ENCODE measurements at places on chromosomes 2 and 18. TPM values are rescaled to one million over a fixed set of nuclear protein-coding genes. Genes with fewer than 3 reads are reported as not detected.

- no peak for DNase-seq
Measured at GRCh38 chr18:79870301-79871025, 72.7 kb downstream of the KCNG2 start.

GRCh38 chr2:102044967-102045489 is 53.3 kb downstream of the IL1R2 start:
- no peak for DNase-seq

DNA sequence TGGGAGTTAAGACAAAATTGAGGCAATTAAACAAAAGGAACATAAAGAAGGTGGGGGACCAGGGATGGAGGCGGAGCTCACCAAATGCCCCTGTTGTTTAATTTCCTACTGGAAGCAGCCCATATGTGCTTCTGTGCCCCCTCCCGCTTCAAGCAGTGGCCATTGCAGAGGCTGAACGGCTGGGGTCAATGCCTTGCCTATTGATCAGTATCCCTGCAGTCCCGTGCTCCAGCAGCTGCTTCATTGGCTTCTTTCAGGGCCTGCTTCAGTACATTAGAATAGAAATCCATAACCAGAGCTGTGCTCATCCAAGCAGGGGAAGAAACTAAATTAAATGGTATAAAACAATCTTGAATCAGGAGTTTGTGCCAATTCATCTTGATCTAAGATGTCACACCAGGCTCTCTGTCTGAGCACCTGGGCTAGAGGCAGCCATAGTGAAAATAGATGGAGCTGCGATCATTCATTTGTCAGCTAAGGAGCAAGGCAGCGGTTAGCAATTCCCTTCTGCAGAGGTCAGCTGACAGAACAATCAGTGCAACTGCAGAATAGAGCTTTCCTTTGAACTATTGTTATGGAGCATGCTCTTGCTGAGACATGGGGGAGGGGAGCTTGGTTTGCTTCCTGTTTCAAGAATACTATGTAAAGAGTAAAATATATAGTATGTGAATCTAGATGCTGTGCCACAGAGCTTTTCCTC is 222.4 kb downstream of the WDR7 start:
- no peak for DNase-seq

- no peak for DNase-seq
Measured at GRCh38 chr2:165682546-165682945, 111.5 kb downstream of the GALNT3 start.

- no peak for DNase-seq
Measured at GRCh38 chr2:167264380-167264779, 376.1 kb downstream of the XIRP2 start.

GRCh38 chr2:230097424-230097823 is 28.7 kb upstream of the SLC16A14 start:
- DNase-seq = no peak

GRCh38 chr2:68878753-68879152 is 7.6 kb upstream of the BMP10 start:
- no peak for DNase-seq

DNA sequence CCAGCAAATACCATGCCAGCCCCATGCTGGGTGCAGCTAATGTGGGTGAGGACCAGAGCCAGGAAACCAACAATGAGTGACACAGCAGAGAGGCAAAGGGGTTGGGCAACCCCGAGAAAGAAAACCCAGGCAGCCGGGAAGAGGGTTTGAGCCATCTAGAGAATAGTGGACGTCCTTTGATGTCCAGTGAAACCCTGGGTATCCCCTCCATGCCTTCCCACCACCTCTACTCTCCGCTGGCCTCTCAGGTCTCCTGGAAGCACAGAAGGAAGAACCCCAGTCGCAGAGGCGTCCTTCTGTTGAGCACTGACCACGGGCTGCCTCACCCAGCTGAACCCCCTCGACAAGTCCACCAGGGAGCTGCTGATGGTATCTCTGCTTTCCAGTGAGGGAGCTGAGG is 657.4 kb upstream of the ID2 start:
- DNase-seq = no peak

- DNase-seq = no peak
Measured at GRCh38 chr18:11005528-11005927, 143.8 kb downstream of the PIEZO2 start.

- no peak for DNase-seq
Measured at GRCh38 chr18:78130232-78131195, 849.1 kb upstream of the SALL3 start.

DNA sequence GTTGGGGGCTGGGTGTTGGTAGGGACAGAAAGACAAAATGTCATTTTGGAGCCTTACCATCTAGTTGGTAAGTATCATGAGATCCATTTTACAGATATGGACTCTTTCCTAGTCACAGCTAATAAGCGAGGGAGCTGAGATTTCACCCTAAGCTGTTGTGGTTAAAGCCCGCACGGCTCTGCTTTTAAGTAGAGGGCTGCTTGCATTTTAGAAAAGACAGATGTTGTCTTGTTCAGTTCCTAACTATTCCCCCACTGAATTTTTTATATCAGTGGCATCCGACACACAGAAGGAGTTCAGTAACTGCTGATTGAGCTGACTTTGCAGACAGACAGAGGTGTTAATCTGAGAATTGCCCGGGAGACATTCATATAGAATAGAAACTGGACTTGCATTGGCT is 3.7 kb downstream of the QPCT start:
- DNase-seq = no peak

DNA sequence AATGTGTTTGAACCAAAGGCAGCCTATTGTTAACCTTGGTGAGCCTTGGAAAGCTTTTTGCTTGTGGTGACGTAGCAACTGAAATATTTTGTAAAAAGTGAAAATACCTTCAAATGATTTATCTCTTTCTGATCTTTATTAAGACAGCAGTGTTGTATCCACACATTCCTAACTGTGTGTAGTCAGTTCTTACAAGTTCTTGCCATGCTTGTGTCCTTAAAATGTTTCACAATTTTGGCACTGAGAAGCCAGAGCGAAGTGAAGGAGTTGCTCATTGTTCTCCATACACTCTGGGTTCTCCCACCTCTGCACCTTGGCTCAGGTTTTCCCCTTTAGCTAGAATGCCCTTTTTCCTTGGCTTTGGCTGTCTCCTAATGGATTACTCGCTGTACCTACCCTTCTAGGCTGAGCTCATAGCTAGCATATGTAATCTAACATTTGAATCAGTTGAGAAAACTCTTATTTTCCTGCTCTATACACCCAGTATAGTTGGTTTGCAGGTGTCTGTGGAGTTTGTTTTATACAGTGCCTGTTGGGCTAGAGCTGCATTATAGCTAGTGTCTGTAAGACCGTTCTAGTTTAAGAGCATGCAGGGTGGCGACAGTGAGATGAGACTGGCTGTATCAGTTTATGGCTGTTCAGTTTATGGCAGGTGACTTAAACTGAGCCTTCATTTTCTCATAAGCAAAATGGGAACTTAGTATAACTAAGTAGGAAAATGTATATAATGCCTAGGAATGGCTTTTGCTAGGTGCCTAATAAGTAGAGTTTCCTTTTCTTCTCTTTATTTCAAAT is 45.5 kb downstream of the FMNL2 start:
- no peak for DNase-seq

DNA sequence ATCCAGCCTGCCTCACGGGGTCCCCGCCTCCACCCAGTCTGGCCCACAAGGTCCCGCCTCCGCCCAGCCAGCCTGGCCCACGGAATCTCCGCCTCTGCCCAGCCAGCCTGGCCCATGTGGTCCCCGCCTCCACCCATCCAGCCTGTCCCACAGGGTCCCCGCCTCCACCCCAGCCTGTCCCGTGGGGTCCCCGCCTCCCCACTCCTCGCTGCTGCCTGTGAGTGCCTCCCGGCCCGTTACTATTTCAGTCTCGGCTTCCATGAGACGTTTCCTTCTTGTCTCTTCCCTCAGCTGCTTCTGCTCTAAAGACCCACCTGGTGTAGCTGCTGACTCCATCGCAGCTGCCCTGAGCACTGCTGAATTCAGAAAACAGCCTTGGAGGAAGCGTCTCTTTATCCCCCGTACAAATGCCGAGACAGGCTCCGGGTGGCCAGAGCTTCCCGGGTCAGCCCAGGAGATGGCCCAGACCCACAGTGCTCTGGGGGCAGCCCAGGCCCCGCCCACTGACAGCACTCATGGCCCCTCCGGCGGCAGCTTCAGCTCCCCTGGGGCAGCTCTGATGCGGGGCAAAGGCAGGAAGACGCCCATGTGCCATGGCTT is 69.8 kb downstream of the NFATC1 start:
- no peak for DNase-seq

DNA sequence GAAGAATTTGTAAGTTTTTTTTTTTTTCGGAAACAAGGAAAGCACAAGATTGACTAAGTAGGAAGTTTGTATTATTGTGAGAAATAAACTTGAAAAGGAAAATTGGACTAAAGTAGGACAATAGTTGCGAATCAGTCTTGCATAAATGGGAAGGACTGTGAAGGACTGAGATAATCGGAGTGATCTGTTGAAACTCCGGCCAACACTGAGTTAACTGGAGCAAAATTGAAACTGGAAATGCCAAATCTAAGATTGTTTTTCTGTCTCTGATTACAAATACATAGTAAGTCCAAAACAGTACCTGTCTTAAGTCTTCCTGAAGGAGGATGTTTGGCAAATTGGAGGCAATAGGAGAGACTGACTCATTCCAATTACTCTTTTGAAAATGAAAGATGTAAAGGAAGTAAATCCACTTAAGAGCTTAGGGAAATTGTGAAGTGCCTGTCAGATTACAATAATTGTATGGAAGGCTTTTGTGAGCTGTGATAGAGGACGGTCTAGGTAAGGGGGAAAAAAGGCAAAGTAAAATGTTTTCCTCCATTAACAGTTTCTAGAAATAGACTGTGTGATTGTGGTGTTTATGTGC is 204.9 kb upstream of the CYRIA start:
- DNase-seq = no peak

GRCh38 chr2:64202206-64202845 is 58.1 kb upstream of the PELI1 start:
- DNase-seq = no peak

GRCh38 chr2:237042101-237042500 is 43.6 kb upstream of the COPS8 start:
- DNase-seq = no peak

DNA sequence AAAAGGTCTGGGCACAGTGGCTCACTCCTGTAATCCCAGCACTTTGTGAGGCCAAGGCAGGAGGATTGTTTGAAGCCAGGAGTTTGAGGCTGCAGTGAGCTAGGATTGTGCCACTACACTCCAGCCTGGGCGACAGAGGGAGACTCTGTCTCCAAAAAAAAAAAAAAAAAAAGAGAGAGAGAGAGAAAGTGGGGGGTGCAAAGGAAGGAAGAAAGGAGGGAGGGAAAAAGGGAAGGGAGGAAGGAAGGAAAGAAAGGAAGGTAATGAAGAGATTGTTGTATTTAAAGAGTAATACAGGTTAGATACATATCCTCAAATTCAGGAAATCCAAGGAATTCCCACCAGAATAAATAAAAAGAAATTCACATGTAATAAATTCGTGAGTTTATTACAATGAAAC is 19.5 kb downstream of the C2orf81 start:
- no peak for DNase-seq

DNA sequence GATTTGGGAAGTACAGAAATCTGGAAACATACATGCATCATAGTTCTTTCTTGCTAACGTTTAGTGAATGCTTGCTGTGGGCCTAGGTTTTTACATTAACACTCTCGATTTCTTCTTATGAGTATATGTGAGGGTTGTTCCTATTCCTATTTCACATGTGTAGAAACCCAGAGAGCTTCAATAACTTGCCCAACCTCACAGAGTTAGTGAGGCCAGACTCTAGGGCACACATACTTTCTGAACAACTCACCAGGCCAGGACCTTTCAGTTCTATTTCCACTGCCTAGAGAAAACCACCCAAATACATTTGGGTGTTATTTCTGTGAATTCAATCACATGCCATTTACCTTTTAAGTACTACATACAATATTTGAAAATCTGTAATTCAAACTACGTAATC is 8.2 kb upstream of the KCTD1 start:
- DNase-seq = no peak

DNA sequence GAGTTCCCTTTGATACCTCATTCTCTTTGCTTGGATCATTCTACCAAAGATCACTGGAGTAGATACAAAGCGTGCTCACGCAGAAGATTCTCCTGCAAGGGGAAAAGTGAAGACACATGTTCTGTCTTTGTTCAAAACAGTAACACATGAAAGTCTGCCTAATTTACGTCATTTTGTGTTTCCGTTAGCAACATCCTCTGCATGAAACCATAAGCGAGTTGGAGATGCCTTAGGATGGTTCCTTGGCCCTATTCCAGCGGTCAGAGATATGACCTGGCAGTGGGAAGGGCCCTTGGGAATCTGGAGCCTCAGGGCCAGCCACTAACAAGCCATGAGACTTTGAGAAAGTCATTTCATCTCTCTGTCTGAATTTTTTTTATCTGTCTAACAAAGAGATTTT is 180.9 kb upstream of the TWIST2 start:
- no peak for DNase-seq

DNA sequence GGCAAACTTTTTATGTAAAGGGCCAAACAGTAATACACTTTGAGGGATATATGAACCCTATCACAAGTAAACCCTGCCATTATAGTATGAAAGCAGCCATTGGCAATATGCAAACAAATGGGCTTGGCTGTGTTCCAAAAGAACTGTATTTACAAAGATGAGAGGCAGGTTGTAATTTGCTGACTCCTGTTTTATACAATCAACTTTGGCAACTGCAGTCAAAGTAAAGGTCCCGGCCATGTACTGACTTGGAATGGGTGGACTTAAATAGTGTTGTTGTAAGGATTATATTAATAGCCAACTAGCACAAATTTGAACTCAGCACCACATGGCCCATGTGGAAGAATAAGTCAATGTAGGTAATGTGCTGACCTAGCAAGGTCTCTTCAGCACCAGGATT is 223.4 kb downstream of the WDPCP start:
- DNase-seq = no peak

DNA sequence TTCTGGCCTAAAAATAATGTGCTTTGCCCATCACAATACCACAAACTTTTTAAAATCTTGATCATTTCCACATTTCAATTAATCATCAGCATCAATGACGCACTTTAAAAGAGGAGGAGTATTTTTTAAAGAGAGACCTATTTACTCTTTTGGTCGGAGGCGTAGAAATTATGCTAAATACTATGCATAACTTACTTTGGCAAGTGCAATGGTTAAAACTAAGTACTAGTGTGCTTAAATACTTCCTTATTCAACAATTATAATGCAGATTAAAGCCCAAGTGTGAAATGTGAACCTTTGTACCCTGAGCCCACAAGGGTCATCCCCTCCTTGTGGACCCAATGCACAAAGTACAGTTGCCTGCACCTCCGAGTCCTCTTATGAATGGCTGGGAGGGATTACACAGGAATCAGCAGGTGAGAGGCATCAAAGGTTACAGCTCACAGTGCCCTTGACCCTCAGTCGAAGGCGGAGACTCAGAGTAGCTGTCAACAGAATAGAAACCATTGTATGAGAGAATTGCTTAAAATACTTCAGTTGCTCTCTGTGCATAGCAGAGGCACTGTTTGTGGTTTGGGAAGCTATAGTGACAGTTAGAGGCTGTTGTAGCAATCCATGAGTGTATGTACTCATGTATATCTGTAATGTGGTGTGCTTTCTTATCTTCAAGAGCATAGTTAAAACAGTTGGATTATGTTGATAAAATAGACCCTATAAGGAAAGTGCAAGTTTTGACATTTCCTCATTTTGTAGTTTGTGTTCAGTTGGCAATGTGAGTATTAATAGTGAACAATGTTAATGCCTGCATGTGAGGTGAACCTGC is 151.7 kb upstream of the ITGA4 start:
- peak; percentile 62 for DNase-seq

Gene TNFAIP6
- total RNA-seq = not detected

Gene GRB14
- total RNA-seq = not detected

Gene RPRM
- total RNA-seq = 0.20 TPM

Gene UGT1A10
- not detected for total RNA-seq

Gene NEURL3
- total RNA-seq = 0.75 TPM

Gene ITPRID2
- 51.6 TPM for total RNA-seq

Gene PLGLB2
- 2.8 TPM for total RNA-seq

Gene MOCOS
- 0.17 TPM for total RNA-seq

Gene BOK
- total RNA-seq = not detected

Gene GPBAR1
- total RNA-seq = 0.78 TPM

Gene DSC3
- not detected for total RNA-seq
